KG1 (cell line): ENCODE measurements at places on chromosomes 16 and 17.

GRCh38 chr17:27756467-27757371, 43.6 kb downstream of the NOS2 start:
- peak; percentile 27 for DNase-seq

DNA sequence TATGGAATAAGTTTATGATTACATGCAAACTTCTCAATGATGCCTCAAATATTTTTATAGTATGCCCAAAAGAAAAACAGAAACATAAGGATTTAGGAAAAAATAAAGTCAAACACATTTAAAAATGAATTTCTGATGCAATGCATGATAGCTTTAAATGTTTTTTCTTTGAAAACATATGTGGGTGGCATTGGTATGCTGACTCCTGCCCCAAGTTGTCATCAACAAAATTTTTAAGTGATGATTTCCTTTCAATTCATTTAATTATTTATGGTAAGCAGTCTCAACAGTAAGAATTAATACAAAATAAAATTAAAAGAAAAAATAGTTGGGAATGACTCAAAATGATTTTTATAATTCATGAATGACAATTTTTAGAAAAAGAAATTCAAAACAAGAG, 104.9 kb downstream of the CEP112 start:
- no peak for DNase-seq

DNA sequence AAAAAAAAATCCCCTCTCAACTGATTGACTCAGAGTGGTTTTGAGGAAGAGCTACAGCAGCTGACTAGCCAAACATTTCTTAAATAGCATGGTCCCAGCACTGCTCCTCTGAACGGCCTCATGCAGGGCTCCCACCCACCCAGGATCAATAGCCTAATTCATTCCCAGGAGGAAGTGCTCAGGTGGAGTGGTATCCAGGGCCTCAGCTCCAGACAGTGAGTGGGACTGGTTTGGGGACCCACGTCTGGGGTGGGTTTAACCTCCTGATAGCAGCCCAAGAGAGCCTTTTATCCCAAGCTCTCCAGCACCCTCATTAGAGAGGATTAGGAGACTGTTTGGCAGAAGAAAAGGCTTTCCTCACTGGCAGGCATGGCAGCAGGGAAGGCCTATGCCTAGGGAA, 68.5 kb upstream of the CDH5 start:
- no peak for DNase-seq

DNA sequence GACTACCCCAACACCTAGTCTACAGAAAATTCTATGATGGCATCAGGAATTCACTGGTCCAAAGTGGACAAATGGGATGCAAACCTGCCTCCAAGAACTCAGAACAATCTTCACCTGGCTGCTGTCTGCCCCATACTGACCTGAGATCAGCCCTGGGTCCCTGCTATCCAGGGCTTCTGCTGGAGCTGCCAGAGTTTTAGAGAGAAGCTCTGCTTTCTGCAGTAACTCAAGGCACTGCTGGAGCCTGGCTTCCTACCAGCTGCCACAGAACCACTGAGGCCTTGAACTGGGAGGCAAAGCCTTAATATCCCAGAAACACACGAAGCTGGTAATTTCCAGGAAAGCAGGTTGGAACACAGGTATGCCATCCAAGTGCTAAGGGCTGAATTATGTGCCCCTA, 7.5 kb downstream of the TMEM170A start:
- no peak for DNase-seq

DNA sequence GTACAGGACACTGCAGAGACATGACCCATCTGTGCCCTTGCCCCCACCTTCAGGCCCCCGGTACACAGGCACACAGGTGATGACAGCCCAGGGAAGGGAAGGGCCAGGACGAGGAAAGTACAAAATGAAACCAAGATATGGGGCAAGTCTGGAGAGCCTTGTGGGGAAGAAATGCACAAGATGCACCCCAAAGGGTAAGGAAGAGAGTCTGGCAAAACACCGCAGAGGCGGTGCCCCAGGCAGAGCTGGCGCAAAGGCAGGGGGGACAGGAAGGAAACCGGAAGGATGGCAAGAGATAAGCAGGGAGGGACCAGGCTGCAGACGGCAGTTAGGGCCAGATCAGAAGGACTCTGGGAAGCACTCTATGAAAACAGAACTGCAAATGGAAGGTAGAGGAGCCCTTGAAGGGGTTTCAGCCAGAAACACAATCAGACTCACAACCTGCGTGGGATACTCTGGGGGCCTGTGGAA, 81.4 kb downstream of the SLC39A11 start:
- peak; percentile 28 for DNase-seq

DNA sequence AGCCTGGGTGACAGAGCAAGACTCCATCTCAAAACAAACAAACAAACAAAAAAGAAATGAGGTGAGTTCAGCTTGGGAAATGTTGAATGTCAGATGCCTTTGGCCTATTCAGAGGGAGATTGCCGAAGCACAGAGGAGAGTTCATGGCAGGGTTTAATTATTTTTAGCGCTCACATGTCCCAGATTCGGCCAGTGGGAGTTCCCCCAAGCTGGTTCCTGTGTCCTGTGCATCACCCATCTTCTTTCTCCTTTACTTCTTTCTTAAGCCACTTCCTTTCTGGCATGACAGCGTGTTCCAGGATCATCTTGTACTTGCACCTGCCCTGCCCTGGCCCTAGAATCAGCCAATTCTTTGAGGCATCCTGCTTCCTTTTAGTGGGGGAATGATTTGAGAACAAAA, 9.2 kb downstream of the MPV17L start:
- DNase-seq: no peak

- no peak for DNase-seq
These were observed 90.2 kb downstream of the SMG6 start for GRCh38 chr17:2213291-2213960.

- no peak for DNase-seq
These were observed 26.8 kb downstream of the MPP2 start for GRCh38 chr17:43880420-43880991.

GRCh38 chr17:8877984-8878383, 10.5 kb upstream of the PIK3R6 start:
- DNase-seq: no peak

GRCh38 chr17:6366221-6366666, 68.7 kb downstream of the AIPL1 start:
- no peak for DNase-seq

DNA sequence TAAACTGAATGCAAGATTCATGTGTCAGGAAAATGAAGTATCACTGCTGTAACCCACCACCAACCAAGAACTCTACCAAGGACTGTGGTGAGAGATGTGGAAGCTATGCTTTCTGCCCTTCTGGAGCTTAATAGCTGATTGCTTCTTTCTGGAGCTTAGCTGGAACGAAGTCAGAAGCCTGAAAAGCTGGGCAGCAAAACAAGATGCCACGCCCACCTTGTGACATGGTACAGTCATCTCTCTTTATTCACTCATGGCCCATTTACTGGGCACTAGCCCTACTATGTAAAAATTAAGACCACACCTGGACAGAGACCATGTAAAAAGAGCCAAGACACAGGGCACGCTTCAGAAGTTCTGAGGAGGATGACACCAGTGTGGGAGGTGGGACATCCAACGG, 48.1 kb downstream of the TEX2 start:
- no peak for DNase-seq

GRCh38 chr16:88886845-88887521, 20.5 kb upstream of the PABPN1L start:
- DNase-seq: no peak

- no peak for DNase-seq
These were observed 55.9 kb downstream of the MSI2 start for GRCh38 chr17:57312242-57312641.

- no peak for DNase-seq
These were observed 46.7 kb upstream of the ANKFY1 start for GRCh38 chr17:4310354-4311060.

- no peak for DNase-seq
These were observed 6.4 kb upstream of the RAB40C start for GRCh38 chr16:583470-583814.

DNA sequence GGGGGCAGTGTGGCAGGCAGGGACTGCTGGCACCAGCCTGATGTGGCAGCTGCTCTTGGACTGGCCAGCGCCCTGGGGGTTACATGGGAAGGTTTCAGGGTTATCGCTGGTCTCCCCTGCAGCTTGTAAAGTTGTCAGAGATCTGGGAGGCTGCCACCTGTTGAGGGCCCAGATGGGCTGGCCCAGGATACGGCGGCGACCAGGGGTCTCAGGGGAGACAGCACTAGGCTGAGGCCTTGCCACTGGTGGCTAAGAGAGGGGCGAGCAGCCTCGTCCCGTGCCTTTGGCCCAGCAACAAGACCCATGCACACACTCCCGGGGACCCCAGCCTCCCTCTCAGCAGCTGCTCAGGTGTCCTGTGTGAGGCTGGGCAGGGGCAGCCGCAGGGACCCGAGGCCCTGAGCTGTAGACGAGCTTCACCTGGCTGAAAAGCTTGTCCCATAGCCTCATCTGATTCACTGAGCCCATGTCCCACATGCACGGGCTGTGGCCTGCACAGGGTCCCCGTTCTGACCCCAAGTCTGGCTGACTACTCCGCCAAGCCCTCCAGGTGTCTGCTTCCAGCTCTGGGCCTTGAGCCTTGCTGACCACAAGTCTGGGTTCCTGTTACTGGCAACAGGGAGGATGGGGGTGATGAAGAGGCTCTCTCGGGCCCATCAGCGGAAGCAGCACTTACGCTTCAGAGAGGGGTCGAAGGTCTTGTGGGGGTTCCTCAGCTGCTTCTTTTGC, 6.2 kb downstream of the DUS1L start:
- no peak for DNase-seq

- DNase-seq: no peak
These were observed 1.4 kb upstream of the NRN1L start for GRCh38 chr16:67883146-67883871.

- no peak for DNase-seq
These were observed 10.9 kb downstream of the HOXB4 start for GRCh38 chr17:48567209-48567608.

DNA sequence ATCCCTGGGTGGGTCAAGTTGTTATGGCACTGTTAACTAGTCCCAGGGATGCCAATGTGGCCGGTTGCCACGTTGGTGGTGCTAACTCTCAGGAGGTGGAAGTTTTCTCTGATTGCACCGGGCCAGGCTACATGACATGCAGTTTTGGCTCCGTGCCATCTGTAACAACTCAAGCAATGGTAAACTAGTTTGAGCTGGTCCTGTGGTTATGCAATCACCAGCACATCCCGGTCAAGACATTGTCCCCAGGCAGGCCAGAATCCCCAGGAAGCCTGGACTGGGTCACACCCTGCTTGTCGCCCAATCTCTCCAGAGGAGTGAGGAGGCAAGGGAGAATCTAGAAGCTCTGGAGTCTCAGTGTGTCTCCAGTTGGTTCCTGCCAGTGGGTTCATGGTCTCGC, 10.1 kb upstream of the CCL17 start:
- DNase-seq: no peak

- DNase-seq: no peak
These were observed 375.2 kb downstream of the SLC39A11 start for GRCh38 chr17:72717276-72717675.

GRCh38 chr16:86810062-86810461, 231.7 kb downstream of the FOXL1 start:
- DNase-seq: no peak

- no peak for DNase-seq
These were observed 27.6 kb upstream of the ETV4 start for GRCh38 chr17:43573579-43574321.

DNA sequence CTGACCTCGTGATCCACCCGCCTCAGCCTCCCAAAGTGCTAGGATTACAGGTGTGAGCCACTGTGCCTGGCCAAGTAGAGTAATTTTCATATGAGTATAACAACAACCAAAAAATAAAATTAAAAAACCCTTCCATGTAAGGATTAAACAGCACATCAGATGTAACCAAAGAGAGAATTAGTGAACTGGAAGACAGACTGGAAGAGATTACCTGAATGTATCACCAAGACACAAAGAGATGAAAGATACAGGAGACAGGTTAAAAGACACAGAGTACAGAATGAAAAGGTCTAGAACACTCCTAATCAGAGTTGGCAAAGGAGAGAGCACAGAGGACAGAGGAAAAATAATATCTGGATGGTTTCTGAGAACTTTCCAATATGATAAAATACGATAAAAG, 1.8 kb upstream of the TNK1 start:
- DNase-seq: no peak

DNA sequence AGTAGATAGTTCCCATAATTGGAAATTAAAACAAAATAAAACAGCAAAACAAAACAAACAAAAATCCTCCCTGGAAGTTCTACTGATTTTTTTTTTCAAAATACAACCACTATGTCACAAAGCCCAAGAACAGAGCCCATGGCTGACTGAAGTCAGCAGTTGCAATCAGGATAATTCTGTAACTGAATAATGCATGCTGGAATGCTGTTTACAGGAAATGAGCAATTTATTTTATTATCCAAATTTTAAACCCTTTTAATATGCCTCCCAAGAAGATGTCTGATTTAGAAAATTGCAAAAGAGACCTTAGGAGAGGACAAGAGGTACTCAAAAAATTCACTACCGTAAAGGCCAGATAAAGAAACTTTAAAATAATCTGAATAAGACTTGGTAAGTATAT, 578.2 kb downstream of the TOX3 start:
- DNase-seq: no peak

DNA sequence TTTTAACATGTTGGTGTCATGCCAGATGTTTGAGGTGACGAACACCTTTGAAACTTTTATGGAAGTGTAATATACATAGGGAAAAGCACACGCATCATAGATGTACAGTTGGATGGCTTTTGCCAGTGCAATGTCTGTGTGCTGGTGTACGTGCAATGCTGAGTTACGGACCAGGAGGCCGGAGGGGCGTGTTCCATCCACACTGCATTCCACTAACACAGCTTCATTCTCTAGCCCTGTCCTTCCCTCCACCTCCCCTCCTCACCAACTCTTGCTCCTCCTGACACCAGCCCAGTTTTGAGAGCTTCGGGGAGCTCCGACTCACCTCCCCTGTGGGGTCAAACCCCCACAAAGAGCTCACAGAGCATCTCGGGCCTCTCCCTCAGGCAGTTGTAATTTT, 358.8 kb downstream of the C16orf95 start:
- DNase-seq: no peak
